ENCODE measurements at places on chromosomes 12 and 14. TPM values are rescaled to one million over a fixed set of nuclear protein-coding genes. Genes with fewer than 3 reads are reported as not detected.

DNA sequence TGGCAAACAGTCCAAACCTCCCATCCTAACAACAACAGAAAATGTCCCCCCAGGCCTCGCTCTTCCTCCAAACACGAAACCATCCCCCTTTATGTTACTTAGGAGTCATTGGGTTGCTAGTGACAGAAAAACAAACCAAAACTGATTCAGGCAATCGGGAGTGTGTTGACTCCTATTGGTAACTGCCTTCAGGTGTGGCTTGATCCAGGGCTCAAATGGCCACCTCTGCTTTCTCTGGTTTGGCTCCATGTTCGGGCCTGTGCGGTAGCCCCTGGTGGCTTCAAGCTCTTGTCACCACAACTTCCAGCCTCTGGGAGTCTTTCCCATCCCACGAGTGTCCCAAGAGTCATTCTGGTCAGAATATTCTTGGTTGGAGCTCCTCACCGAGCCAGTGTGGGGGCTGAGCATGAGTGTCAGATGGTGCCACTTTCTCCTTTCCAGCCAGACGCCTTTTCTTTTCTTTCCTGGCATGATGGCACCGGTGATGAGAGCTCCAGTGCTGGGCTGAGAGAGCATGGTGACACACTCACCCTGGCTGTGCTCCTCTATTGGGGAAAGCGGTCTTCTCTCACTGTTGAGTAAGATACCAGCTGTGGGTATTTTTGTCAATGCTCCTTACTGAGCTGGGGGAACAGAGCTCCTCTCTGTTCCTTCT is 38.6 kb downstream of the NOC4L start:
- no peak for DNase-seq

DNA sequence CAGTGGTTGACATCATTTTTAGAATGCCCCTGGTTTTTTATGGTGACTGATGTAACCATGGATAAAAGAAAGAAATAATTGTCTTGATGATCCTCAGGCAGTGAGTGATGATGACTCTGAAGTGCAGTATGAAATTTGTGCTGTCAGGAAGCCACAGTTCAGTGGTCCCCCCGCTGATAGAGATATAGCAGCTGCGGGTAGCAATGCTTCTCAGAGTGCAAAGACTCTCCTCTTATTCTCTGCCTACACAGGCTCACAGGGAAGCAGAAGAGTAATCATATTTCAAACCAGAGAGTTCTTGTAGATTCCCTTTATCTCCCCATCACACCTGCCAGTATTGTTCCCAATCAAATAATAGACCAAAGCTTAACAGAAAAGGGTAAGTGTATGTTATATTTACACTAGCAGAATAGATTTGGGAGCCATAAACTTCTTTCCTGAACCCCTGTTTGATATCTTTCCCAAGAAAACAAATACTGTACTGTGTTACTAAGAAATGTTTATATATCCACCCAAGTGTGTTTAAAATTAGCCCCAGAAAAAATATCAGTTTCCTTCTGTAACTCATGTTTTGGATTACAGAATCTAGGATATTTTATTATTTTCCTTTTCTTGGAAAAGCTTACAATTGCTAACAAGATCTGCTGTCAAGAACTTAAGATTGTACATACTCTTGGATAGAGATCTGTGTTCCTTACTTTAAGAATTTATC is 1817.4 kb upstream of the FLRT2 start:
- DNase-seq = no peak

GRCh38 chr14:54627540-54628363 is 60.8 kb downstream of the SAMD4A start:
- DNase-seq = peak; percentile 72

GRCh38 chr12:16385782-16386646 is 38.6 kb downstream of the MGST1 start:
- peak; percentile 56 for DNase-seq

- DNase-seq = no peak
These were observed 3.9 kb downstream of the NKX2-1 start for GRCh38 chr14:36515896-36516718.

- no peak for DNase-seq
These were observed 6.2 kb upstream of the SLC41A2 start for GRCh38 chr12:104964167-104964855.

GRCh38 chr12:106214571-106214970 is 33.2 kb downstream of the CKAP4 start:
- DNase-seq = no peak

DNA sequence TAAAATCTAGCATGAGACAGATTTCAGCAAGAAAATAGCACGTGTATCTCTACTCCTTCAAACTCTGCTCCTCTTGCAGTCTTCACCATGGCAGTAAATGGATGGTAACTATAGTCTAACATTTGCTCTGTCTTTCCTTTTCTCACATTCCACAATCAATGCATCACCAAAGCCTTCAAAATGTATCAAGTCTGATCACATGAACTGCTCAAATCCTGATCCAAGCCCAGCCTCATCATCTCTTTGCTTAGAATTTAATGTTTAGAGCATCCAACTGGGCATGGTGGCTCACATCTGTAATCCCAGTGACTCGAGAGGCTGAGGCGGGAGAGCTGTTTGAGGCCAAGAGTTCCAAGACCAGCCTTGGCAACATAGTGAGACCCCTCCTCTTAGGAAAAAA is 45.9 kb downstream of the CDK17 start:
- no peak for DNase-seq

GRCh38 chr14:60309867-60310552 is 61.0 kb downstream of the PPM1A start:
- no peak for DNase-seq

DNA sequence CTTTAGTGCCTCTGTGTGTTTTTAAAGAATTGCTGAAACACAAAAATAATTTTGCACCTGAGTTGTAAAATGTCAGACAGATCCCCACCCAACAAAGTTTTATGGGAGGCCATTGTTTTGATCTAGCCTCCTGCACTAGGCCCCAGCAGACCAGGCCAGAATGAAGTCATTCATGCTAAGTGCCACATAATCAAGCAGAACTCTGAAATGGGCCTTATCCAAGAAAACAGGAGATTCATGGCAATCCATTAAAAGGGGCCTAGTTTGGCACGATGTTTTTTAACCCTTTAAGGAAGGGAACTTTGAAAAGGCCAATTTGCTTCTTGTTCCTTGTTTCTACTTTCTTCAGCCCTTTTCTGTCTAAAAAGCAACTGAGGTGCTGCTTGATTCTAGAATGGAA is 260.9 kb downstream of the ITPR2 start:
- no peak for DNase-seq

GRCh38 chr12:89016970-89017778 is 335.1 kb downstream of the DUSP6 start:
- DNase-seq = peak; percentile 71

DNA sequence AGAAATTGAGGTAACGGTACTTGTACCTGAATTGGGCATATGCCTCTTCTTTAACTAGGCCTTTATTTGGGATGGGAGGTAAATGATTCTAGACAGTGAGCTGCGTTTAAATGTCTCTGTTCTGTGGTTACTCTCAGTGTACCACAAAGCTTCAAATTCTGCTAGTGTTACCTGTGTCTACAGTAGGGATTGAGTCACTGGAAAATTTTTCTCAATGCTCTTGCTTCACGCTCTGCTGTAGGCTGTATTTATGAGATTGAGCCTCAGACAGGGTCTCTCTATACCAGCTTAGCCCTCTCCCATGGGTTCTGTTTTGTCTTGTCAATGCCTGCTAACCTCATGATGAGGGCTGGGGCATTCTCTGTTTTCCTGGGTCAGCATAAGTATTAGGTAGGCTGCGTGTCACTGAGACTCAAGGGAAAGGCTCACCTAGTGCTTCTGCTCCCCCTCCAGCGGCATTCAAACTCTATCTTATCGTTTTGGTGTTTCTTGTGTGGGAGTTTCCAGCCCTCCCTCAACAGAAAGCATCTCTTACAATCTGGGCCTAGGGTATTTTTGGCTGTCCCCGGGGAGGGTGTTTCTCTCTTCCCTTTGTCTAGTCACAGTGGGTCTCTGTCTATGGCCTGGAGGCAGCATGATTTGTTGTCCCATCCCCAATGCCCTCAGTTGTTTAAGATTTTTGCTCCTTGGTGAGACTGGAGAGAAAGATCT is 285.8 kb downstream of the ADGRD1 start:
- DNase-seq = no peak

DNA sequence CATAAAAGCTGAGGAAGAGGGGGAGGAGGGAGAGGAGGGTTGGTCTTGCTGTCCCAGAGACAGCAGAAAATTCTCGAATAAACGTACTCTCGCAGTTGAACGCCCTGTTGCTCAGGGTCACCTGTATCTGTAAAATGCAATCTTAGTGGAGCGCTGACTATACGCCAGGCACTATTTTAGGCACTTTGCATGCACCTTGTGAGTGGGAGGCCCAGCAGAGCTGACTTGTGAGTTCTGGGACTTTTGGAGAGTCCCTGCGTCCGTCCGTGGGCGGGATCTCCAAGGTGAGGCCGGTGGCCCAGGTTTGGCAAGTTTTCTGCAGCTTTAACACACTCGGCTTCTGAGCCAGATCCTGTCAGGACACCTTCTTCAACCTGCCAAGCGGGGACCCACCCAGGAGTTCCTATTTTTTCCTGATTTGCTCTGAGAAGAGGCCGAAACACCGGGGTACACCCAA is 32.5 kb upstream of the PLEKHG6 start:
- no peak for DNase-seq

DNA sequence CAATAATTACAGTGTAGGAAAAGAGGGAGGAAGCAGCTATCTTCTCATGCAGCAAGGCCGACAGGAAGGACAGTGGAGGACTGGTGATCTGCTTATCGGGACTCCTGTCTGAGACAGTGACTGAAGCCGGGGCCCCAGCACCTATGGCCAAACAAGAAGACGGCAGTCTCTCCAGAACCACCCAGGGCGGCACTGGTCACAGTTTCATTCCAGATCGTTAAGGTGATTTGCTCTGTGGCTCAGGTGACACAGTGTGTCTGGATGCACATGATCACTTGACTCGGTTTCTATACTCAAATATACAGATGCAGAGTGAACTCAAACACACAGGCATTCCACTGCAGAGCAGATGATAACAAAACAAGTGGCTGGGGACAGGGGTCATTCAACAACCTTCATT is 52.1 kb upstream of the CORO1C start:
- DNase-seq = no peak

- DNase-seq = no peak
These were observed 1.1 kb upstream of the USP15 start for GRCh38 chr12:62258941-62259630.

DNA sequence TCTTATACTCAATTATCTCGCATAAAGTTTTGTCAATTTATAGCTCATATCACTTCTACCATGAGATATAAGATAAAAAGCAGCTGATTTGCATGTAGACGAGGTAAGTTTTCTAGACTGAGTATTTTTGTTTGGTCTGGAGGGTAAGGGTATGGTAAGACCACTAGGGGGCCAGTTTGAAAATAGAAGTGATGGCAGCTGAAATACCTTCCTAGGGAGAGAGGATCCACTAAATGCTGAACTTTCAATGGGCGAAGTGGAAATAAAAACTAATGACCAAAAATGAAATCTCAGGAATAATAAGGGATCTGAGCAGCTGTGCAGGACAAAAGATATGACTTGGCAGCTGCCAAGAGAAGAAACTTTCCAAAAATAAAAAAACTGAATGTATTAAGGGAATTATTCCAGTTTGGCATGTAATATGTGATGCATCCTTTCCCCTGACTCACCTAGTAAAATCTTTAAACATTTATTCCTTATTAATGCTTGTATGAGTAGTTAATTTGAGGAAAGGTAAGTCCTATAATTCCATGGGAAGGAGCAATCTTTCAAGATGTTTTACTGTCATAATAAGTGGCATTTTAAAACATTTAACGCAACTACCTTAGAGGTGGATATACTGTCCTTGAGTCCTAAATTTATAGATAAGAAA is 754.5 kb downstream of the C12orf50 start:
- peak; percentile 2 for DNase-seq

- DNase-seq = peak; percentile 78
These were observed 3.4 kb downstream of the APOLD1 start for GRCh38 chr12:12788675-12789368.

DNA sequence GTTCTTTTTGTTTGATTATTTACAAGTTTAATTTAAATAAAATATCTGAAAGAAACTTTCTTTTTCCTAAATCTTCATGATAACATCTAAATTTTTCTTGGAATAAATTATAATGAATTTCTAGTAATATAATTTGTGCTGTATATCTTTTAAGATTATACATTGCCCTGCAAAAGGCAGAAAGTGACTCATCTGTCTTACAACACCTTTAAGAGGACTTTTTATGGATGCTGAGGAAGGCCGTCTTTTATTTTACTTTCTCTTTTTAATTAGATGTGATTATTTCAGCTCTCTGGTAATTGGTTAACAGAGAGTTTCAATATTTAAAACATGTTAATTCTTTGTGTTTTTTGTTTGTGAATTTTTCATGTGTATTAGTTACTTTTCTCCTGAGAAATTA is 598.4 kb downstream of the RPL10L start:
- peak; percentile 2 for DNase-seq

DNA sequence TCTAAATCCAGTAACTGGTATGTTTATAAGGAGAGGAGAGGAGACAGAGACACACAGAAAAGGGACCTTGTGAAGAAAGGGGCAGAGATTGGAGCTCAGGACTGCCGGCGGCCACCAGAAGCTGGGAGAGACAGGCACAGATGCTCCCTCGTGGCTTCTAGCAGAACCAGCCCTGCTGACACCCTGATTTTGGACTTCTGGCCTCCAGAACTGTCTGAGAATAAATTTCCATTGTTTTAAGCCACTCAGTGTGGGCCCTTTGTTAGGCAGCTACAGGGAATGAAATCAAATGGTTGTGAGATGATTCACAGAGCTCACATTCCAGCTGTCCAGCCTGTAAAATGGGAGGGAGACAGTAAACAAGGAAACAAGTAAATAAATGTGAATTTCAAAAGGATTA is 47.6 kb downstream of the TMEM132C start:
- no peak for DNase-seq

GRCh38 chr12:50633955-50634354 is 129.2 kb downstream of the DIP2B start:
- peak; percentile 78 for DNase-seq

GRCh38 chr14:92143309-92143708 is 21.5 kb downstream of the CPSF2 start:
- DNase-seq = no peak

DNA sequence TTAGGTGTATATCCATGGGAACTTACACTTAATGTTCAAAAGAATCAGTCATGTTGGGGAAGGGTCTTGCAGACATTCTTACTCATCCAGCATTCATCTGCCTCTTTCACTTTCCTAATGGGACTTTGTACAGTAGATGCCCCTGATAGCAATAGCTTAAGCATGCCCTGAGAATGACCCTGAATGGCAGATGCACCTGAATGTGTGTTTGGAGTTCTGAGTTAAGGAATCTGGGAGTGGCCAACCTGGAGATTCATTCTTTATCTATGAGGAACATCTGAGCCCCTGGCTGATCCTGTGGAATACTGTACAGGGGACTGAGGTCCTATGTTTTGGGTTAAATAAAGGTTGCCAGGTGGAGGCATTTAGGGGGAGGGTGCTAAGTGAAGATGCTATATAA is 71.3 kb upstream of the MANSC4 start:
- DNase-seq = no peak

VWF gene
- total RNA-seq = not detected

VDR gene
- total RNA-seq = 22.9 TPM

TMEM132C gene
- total RNA-seq = not detected

PLCZ1 gene
- not detected for total RNA-seq

GPR137C gene
- total RNA-seq = 0.49 TPM

NEUROD4 gene
- total RNA-seq = not detected

RASAL1 gene
- not detected for total RNA-seq

CRACR2A gene
- 12.4 TPM for total RNA-seq

NTF3 gene
- 8.6 TPM for total RNA-seq

CLEC1B gene
- not detected for total RNA-seq

SLC5A8 gene
- total RNA-seq = not detected

MRPS35 gene
- 51.0 TPM for total RNA-seq

Data from RPMI7951 (cell line).